NK-92 treated with Interleukin-12 subunit alpha and Interleukin-12 subunit beta, amount 100 ng/mL, for 24 hours (cell line): ENCODE measurements at places on chromosomes 2 and 18.

DNA sequence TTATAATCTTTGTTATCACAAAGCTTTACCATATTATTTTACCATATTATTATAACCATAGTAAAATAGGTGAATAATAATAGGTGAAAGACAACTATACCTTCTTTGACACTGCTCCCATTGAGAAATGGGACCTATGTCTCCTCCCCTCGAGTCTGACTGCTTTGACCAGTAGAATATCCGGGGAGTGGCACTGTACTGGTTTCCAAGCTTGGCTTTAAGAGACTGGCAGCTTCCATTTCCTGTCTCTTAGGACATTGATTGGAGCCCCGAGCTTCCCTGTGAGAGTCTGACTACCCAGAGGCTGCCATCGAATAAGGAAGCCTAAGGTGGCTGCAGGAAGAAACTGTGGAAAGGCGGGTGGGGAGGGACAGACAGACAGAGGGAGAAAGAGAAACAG is 40.1 kb upstream of the PLEKHM3 start:
- DNase-seq, result no peak

- no peak for DNase-seq
These were observed 46.5 kb upstream of the EPG5 start for GRCh38 chr18:46013484-46014189.

GRCh38 chr18:67519592-67519991 is 3.1 kb upstream of the DSEL start:
- no peak for DNase-seq

DNA sequence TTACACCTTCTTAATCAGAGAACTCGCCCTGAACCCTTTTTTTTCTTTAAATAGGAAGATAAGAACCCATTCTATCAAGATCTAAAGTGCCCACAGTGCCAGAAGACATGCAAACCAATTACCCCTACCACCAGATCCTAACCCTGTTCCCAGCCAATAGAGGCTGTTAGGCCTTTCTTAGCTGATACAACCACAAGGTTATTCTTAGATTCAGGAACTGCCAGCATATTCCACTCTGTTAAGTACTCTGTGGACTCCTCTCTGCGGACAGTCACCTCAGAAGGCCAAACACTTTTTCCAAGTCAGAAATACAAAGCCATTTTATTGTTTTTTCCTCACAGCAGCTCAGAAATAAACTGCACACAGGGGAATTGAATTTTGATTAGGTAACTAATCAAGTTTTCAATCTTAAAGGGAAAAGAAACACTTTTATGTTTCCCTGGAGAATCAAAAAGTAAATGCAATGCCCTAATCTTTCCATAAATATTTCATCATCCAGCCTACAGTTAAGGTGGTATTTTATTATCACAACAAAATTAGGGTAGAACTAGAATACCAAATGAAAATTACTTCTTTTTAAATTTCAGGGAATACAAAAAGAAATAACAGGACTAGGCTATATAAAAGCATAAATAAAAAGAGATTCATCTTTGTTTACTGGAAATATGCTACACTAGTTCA is 111.4 kb downstream of the NBAS start:
- DNase-seq, result no peak

GRCh38 chr2:223260681-223261080 is 208.7 kb downstream of the KCNE4 start:
- no peak for DNase-seq

GRCh38 chr2:149422337-149422990 is 92.1 kb downstream of the LYPD6 start:
- no peak for DNase-seq

- DNase-seq, result no peak
These were observed 20.5 kb downstream of the RMP24 start for GRCh38 chr18:35993013-35993412.

DNA sequence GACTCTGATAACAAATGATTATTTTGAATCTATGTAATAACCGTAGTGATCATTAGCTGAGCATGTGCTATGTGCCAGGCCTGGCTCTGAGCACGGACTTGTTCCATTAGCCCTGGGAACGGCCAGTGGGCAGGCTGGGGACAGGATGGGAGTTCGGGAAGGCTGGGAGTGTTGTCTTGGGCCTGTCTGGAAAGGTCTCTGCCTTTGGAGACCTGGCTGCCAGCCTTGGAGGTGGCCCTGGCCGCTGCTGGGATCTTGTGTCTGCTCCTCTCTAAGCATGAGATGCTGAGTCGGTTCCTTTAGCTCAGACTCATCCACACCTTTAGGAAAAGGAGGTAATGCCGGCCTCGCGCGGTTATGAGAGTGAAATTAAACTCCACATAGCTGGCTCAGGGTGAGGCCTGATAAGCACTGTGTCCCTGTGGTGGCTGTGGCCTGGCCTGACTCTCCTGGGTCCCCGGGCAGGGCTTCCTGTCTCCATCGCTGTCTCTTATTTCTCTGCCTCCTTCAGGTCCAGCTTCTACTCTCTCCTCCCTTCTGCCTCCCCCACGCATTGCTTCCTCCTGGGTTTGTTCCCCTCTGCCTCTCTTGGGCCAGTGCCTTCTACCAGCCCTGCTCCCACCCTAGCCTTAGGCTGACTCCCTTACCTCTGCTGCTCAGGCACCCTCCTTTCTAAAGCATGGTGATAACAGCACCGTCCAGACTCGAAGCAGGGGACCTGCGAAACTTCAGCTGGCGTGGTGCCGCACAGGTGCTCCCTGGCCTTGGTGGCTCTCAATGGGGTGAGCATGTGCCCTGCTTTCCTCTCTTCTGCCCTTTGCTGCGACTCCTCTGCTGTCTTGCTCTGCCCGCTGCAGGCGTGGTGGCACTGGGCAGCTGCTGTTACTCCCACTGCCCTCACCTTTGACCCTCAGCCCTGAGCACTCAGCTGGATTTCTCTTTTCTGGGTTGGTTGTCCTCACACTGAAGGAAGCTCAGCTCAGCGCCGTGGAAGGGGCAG is 41.8 kb downstream of the NCK2 start:
- DNase-seq, result no peak

- DNase-seq, result no peak
These were observed 50.1 kb downstream of the ATP8B1 start for GRCh38 chr18:57753063-57753462.

DNA sequence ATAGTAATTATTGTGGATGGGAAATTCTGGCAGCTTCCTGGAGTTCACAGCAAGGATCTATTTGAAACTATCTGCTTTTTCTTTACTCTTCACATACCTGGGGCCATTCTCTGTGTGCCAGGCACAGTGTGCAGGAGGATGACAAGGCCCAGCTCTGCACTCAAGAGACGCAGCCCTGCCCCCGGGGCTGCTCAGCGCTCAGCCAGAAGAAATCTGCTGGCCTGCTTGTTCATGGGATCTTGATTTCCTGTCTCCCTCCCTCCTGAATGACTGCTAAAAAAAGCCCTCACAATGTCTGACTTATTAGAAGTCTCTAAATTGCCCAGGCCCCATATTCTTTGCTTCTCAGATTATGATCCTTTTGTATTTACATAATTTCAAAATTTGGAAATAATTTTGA is 210.9 kb downstream of the DCDC2C start:
- no peak for DNase-seq

- no peak for DNase-seq
These were observed 62.4 kb upstream of the TNP1 start for GRCh38 chr2:216922175-216922780.
